ENCODE measurements at places on chromosomes 2 and 18.
A peak's percentile ranks its signal among the peaks of the same experiment; 100 is the strongest.

GRCh38 chr2:227460833-227461232 lies 11.1 kb upstream of the AGFG1 start:
- DNase-seq, result no peak

DNA sequence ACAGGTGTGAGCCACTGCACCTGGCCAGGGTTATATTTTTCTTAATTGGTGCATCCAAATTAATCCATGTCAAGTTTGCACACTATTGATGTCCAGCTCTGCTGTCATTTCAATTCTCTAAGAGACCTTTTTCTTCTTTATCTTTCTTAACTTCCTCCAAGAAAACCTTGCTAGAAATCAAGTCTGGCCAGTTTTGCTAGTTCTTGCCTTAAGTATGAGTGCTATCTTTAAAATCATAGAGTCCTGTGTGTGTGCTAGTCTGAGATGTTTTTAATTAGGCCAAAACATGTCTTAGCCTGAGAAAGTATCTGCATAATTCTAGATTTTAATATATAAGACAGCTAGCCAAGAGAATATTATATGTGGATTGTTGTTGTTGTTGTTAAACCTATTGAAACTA lies 56.2 kb upstream of the SLC39A10 start:
- no peak for DNase-seq

DNA sequence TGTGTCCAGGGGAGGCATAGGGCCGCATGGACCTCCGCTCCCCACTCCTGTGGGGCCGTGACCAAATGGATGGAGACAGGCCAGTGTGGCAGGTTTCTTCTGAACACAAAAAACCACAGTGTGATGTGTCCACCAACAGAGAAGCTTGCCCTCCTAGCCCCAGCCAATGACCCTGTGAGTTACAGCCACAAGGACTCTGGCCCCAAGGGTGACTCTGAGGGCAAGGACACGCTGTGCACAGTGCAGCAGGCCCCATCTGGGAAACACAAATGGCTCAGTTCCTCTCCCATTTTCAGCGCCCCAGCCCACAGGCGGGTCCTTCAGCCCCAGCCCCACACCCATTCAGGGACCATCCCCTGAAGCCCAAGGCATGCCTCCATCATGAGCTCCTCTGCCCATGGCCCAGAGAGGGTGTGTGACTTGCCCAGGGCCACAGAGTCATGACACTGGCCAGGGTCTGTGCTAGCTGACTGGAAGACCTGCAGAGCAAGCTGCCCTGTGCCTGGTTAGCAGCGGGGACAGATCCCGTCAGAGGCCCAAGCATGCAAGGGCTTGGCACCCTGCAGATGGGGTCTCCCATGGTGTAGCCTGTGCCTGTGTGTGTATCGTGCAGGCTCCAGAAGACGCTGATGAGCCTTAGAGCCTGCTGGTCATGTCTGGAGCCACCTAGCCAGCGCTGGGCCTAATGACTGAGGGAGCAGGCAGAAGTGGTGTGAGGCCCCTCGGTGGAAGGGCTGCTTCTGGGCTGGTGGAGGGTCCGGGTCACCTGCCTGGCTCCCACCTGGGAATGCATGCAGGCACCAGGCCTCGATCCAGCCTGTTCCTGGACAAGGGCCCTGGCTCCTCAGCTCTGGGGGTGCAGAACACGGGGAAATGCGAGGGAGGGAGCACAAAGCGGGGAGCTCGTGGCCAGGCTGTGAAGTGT lies 47.7 kb downstream of the HS6ST1 start:
- DNase-seq, result no peak

DNA sequence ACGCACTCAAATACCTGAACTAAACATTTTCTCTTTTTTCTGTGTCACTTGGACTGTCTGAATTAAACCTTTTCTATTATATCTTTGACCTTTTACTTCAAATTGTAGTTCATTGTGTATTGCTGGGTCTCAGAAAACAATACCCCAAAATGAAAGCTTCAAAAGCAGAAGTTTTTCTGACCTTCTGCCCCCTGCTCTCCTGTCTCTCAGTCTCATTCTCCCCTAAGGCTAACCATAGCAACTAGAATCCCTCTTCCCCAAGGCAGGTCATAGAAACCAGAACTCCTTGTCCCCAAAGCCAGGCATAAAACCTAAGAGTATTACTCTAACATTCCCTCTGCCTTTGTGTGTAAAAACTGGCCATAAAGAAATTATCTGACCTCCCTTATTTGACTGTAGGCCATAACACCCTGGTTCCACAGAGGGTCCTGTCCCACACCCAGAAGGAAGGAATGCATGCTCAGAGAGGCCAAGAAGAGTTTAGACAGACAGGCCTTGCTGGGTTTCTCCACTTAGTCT lies 93.5 kb upstream of the B3GNT2 start:
- DNase-seq, result no peak

DNA sequence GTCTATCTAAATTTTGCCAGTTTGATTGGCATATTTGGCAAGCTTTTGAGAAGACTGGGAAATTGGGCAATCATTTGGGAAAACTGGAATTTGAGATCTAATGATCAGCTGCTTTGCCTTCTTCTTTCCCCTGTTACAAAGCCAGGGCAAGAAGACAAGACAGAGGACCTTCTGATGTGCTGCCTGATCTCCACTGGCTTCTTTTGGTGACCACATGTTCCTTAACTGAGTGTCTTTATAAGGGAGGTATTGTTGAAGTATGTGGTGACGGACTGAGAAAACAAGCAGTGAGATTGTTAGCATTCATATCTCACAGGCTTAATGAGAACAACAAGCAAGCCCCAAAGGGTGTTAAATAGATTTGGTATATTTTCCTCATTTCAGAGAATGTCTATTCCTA lies 175.8 kb downstream of the SLC8A1 start:
- no peak for DNase-seq

DNA sequence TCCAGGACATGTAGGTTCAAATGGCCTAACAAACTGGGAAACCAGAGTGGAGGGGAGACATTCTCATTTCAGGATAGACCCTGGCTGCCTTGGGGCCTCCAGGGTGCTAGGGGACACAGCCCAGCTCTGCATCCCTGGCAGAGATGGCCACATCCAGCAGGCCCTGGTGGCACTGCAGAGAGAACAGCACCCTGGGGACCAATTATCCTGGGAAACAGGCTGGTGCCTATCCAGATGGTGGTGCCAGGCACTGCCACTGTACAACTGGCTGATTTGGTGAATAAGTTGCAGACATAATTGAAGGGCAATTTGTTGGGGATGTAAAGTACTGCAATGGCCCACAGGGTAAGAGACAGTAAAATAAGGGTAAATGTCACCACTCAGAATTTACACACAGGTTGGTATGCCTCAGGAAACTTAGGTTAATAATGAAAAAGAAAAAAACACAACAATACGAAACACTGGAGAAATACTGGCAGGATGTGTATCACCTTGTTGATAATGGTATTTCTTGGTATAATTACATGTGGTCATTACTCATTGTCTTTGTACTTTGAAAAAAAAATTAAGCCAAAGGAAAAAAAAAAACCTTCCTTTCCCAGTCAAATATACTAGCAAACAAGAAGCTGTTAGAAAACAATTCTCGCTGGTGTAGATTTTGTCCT lies 12.8 kb upstream of the SFTPB start:
- peak; percentile 31 for DNase-seq

GRCh38 chr18:55515941-55516710 lies 71.9 kb downstream of the TCF4 start:
- no peak for DNase-seq

Measured in hypothalamus (tissue), 51 donors.